ENCODE measurements at places on chromosomes 7 and 10.

- no peak for DNase-seq
Observed at GRCh38 chr7:73717991-73718405, 1.5 kb downstream of the STX1A start.

DNA sequence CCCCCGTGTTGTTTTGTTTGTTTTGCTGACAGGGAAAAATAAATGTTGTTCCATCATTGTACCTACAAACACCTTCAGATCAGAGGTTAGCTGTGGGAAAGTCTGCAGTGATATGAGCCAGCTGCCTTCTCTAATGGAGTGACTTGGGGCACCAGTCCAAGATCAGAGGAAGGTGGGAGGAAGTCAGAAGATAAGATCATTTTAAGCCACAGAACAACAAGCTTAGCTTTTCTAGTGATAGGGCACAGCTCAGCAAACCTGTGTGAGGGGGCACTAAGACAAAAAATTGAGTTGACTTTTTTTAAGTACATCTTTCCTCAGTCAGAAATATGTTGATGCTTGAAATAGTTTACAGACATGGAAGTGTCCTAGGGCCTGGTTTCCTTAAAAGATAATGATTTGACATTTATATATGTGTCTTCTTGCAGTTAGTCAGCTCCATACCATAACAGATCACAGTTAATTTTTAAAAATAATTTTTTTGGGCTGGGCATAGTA is 240.3 kb upstream of the KAT6B start:
- no peak for DNase-seq

DNA sequence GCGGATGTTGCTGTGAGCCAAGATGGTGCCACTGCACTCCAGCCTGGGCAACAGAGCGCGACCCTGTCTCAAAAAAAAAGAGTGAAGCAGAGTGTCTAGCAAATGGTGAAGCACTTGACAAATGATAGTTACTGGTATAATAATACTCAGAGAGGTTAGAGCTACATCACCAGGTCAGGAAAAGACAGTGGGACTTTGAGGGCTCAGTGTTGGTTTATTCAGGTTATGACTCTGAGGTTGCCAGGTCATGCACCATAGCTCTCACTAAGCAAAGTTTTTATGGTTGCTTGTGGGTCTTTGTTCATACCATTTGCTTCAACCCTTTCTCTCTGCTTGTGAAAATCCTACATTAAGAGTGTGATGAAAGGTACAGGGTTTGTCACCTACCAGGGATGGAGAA is 13.6 kb downstream of the MRPS33 start:
- DNase-seq: no peak

- no peak for DNase-seq
Observed at GRCh38 chr10:73779018-73779417, 2.8 kb upstream of the CHCHD1 start.
